ENCODE measurements at places on chromosomes 1 and 21.

- DNase-seq, result no peak
These were observed 20.3 kb downstream of the TSPAN2 start for GRCh38 chr1:115068826-115069585.

DNA sequence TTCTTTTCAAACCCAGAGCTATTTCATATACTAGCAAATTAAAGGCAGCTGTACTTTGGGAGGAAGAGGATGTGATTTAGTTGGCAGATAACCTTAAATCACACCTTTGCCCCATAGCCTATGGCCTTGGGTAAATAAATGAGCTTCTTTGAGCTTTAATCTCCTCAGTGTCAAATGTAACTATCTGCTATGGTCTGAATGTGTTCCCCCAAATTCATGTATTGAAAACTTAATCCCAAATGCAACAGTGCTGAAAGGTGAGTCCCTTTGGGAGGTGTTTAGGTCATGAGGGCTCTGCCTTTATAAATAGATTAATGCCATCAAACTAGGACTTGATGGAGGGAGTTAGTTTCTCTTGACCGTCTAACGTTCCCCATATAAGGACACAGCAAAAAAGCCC is 85.8 kb downstream of the LTN1 start:
- DNase-seq, result no peak

DNA sequence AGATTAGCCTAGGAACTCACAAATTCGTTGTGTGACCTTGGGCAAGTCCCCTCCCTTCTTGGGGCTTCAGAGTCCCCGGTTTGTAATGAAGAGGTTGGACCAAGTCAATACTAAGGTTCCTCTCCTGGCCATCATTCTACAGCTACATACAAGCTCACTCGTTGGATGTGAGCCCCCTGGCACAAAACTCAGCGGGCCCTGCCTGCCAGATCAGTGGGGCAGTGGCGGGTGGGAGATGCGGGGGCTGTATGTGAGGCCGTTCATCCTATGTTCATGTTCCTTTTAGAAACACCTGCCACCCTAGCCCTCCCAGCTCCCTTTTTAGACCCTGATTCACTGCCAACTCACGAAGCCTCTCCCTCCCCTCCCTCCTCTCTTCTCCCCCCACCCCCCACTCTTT is 2.1 kb downstream of the DLGAP3 start:
- no peak for DNase-seq

DNA sequence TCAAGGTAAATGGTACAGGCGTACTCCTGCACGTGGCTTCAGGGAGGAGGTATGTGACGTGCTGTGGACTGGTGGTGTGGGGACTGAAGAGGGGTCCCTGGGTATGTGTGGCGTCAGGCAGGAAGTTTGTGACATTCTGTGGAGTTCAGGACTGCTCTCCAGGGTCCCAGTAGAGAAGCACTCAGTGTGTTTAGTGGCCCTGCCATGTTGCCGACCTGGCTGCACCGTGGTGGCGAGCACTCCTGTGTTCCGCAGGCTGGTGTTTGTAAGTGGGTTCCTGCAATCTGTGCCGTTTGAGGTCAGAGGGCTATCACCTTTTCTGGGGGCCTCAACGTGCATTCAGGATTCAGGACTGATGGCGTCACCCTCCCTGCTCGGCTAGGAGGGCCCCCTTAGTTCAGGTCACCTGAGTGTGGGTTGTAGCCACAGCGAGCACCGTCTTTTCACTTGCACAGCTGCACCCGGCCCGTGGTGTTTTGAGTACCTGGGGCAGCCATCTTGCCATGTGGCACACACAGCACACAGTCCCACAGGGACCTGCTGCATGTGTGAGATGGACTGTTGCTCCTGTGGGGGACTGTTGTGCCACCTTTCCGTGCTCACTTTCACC is 26.5 kb downstream of the SNAP47 start:
- DNase-seq, result no peak

GRCh38 chr1:229334716-229335115 is 8.1 kb downstream of the CCSAP start:
- no peak for DNase-seq

DNA sequence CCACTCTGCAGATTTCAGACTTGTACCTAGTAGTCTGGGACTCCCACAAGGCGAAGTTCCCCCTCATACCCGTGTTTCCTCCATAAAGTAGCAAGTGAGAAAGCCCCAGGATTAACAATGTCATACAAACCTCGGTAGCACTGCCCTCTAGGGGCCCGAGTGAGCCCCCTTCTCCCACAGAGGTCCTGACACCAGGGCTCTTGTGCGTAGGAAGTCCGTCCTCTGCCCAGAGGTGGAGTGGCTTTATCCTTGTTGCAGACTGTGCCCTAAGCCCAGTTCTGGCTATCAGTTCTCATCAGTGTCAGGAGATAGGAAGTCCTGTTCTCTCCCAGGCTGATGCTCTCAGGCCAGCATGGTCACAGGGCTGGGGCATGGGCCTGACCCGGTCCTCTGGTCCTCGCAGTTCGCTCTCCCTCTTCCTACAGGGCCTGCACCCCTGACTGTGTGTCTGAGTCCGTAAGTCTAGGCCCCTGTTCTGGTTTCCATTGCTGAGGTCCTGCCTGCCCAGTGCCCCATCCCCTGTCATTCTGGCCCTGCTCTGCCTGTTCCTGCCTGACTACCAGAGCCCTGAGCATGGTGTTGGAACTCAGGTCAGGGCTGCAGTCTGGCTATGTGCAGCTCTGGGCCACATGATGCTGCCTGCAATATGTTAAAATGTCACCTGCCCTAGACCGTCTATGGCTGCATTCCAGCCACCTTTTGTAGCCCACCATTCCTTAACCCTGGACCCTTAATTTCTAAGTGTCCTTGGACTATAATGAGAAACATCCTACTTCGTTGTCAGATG is 285.6 kb downstream of the ASTN1 start:
- no peak for DNase-seq
